ENCODE measurements at places on chromosomes 2 and 18.

- no peak for DNase-seq
These were observed 1081.5 kb upstream of the ZEB2 start for GRCh38 chr2:145601361-145601925.

- no peak for DNase-seq
These were observed 821.8 kb downstream of the MBD2 start for GRCh38 chr18:53402670-53403069.

GRCh38 chr18:48201337-48202005 lies 207.7 kb downstream of the ZBTB7C start:
- no peak for DNase-seq

DNA sequence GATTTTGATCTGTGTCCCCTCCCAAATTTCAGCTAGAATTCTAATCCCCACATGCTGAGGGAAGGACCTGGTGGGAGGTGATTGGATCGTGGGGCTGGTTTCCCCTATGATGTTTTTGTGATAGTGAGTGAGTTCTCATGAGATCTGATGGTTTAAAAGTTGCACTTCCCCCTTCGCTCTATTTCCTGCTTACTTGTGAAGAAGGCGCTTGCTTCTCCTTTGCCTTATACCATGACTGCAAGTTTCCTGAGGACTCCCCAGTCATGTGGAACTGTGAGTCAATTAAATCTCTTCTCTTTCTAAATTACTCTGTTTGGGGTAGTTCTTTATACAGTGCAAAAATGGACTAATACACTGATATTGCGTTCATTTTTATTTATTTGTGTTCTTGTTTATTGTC lies 636.8 kb upstream of the LINC00305 start:
- no peak for DNase-seq

DNA sequence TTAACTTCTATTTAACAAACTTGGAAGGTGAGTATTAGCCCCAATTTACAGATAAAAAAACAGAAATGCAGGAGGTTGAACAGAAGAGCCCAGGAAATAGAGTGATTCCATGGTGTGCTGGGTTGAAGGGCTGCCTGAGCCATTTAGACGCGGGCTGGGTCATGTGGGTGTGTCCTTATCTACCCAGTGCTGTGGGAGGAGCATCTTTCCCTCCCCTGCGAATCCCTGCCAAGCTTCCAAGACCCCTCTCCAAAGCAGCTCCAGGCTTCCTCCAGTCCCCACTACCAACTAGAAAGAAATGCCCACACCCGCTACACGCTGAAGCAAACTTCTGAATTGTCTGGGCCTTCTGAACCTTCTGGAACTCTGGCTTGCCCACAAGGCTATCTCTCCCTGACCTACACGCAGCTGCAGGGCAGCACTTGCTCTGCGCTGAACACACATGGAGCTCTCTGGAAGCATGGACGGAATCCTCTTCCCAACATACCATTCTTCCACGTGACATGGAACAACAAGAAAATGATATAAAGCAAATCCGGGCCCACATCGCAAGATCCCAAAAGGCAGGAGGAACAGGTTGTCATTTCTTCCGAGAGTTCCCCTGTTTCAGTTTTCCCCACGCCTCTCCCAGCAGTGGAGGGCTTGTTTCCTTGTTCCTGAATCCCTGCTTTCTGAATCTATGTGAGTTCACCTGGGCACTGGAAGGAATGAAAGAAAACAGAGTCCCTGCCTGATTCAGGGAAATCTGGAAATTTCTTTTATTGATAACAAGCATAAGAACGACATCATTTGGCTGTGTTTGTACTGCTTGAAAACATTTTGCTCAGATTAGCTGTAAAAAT lies 562.7 kb upstream of the ID2 start:
- DNase-seq, result no peak

- DNase-seq, result no peak
These were observed 4.4 kb upstream of the ANKRD23 start for GRCh38 chr2:96848264-96848663.

GRCh38 chr18:46283268-46283667 lies 179.1 kb downstream of the HAUS1 start:
- peak; percentile 60 for DNase-seq

- no peak for DNase-seq
These were observed 275.4 kb upstream of the HS6ST1 start for GRCh38 chr2:128593879-128594650.

GRCh38 chr2:186605041-186605440 lies 15.2 kb downstream of the ITGAV start:
- DNase-seq, result peak; percentile 24

DNA sequence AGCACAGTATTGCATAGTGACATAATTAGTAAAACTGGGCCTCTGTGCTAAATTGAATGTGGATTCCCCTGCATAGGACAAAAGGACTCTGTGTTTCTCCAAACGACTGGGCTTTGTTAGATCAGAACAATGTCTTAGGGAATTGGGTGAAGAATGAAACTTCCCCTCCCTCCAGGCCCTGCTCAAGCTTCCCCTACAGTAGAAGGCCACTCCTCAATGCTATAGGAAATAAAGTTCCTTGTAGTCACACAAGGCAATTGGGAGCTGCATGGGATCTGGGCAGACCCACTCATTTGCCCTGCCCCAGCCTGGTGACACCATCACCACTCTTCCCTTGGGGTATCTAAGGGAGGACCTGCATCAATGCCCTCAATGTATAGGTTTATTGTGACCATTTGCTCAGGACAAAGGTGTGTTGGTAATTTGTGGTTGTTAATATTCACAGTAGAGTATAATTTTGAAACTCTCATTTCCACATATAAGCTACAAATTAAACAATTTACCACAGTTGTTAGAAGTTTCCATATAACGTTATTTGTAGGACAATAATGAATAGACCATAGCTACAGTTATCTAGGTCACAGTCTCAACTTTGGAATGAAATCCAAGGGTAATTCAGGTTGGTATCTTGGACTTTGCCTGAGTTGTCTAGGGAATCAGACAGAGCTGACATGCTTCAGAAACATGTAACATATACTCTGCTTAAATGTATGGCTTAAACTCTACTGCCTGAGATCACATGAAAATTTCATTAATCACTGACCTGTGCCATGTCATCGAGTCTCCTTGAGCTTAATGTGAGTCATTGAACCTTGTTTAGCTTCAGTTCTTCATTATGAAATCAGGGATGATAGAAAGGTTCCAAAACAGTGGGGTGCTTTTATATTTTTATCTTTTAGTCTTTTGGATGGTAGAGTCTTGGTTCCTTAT lies 64.8 kb upstream of the DARS1 start:
- no peak for DNase-seq

GRCh38 chr2:138013639-138014038 lies 49.4 kb downstream of the HNMT start:
- DNase-seq, result no peak

GRCh38 chr18:50839996-50840395 lies 20.2 kb upstream of the MRO start:
- DNase-seq, result no peak

- no peak for DNase-seq
These were observed 139.0 kb upstream of the NXPH2 start for GRCh38 chr2:138919120-138919747.

- peak; percentile 37 for DNase-seq
These were observed 5.4 kb downstream of the ITGAV start for GRCh38 chr2:186595219-186595618.

GRCh38 chr2:102013206-102014040 lies 21.7 kb downstream of the IL1R2 start:
- DNase-seq, result no peak

- DNase-seq, result peak; percentile 95
These were observed 83.7 kb downstream of the SDC1 start for GRCh38 chr2:20141056-20141762.

GRCh38 chr18:9876867-9877654 lies 8.7 kb upstream of the TXNDC2 start:
- DNase-seq, result peak; percentile 89

DNA sequence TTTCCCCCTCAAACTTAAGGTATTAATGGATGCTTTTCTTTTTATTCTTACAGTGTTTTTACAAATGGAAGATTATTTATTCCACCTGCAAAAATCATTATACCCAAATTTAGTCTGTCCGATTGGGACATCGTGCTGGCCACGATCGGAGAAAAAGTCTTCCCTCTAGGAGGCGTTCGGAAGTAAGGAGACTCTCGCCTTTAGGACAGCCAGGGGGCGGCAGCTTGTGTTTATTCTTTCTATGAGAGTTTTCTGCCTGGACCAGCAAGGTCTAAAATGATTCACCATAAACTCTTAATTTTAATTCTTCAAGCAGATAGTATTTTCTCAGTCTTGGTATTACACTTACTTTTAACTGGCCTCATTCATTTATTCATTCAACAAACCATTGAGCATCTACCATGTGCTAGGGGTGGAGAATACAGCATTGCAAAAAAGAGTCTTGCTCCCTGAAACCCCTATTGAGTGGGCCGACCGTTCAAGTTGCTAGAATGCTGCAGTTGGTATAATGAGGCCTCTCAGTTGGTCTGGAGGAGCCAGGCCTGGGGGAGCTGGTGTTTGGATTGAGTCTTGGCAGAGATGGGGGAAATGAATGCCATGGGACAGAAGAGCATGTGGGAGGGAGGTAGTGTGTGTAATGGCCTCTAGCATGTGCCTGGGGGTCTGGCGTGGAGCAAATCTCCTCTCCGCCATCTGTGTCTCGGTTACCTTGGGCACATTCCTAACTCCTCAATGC lies 38.7 kb downstream of the DCDC2C start:
- DNase-seq, result no peak

DNA sequence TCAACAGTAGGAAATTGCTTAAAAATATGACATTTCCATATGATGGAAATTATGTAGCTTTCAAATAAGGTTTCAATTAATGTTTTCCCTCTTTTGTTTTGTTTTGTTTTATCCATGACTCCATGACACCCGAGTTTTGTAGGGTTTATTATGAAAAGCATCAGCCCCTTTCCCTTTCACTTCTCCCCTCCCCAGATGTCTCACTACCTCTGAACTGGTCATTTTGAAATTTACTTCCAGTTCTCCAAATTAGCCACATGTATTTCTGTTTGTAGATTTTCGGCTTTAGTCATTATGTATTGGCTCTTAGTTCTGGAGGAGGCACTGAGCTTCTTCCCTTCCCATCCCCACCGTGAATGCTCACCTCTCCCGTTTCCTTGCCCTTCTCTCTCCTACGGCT lies 18.6 kb upstream of the VPS4B start:
- no peak for DNase-seq

- DNase-seq, result peak; percentile 75
These were observed 85.3 kb downstream of the C2orf74 start for GRCh38 chr2:61247204-61247812.

DNA sequence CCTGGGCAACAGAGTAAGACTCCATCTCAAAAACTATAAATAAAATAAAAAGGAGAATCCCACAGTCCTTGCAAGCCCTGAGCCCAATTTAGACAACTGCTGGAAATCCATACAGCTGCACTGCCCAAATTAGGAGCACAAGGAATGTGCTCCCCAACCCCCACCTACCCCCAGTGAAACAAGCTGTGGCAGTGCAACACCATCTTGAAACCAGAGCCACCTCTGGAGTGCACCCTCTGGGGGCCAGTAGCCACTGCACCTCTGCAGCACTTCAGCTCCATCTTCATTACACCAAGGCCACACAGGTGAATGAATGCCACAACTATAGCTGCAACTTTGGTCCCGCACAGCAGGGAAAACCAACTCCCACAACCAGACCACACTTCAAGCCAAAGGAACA lies 37.3 kb downstream of the USP34 start:
- no peak for DNase-seq

GRCh38 chr2:85091838-85092237 lies 41.4 kb upstream of the TCF7L1 start:
- DNase-seq, result no peak

GRCh38 chr2:905833-906140 lies 44.9 kb upstream of the SNTG2 start:
- DNase-seq, result no peak

GRCh38 chr2:129775952-129776653 lies 203.4 kb upstream of the RAB6C start:
- no peak for DNase-seq

DNA sequence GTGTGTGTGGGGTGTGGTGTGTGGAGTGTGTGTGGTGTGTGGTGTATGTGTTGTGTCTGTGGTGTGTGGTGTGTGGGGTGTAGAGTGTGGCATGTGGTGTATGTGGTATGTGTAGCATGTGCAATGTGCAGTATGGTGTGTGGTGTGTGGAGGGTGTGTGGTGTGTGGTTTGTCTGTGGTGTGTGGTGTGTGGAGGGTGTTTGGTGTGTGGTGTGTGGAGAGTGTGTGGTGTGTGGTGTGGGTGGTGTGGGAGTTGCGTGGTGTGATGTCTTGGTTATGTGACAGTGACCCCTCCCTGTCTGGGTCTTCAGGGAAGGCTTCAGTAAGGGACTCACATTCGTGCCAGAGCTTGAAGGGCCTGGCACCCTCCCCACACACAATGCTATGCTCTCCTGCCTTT lies 718.2 kb upstream of the SOX11 start:
- no peak for DNase-seq

DNA sequence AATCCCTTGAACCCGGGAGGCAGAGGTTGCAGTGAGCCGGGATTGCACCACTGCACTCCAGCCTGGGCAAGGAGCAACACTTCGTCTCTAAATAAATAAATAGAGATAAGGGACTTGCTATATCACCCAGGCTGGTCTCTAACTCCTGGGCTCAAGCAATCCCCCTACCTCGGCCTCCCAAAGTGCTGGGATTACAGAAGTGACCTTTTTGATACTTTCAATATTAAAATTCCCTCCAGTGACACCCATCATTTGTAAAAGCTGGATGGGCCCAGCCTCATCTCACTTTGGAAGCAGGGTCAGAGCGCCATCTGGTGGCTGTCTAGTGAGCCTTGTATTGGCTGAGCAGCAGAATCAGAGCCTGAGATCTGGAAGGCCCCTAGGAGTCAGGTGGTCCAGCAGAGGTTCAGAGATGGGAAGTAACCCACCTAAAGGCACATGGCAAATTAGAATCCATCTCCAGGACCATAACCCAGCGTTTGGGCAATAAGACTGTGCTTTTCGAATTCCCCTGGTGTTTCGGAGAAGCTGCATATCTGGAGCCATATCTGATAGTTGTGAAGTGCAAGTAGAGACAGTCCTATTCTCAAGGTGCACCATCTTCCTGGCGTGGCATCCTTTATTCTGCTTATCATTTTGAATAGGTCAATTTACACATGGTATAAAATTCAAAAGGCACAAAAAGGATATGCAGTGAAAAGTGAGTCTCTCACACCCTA lies 18.3 kb upstream of the SLC35F6 start:
- peak; percentile 74 for DNase-seq

- no peak for DNase-seq
These were observed 29.2 kb upstream of the HPCAL1 start for GRCh38 chr2:10273215-10274175.

DNA sequence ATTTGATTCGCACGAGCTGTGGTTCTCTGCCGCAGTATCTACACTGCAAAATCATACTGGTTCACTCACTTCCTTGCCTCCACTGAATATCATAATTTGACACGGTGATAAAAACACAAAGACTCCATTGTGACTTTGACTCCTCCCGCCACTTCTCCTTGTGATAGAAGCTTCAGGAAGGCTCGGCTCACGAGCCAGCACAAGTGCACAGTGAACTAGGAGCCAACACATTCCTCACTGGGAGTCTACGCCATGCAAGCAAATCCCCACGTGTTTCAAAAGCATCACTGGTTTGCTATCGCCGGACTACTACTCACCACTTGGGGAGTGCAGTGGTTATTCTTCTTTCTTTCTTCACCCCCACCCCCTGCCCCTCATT lies 293.3 kb upstream of the PARD3B start:
- DNase-seq, result no peak

GRCh38 chr2:126828051-126828450 lies 70.6 kb upstream of the TEX51 start:
- DNase-seq, result no peak

- DNase-seq, result no peak
These were observed 42.6 kb upstream of the HNRNPA3 start for GRCh38 chr2:177169810-177170514.

GRCh38 chr2:65137197-65137775 lies 7.4 kb upstream of the RAB1A start:
- no peak for DNase-seq

- no peak for DNase-seq
These were observed 35.6 kb downstream of the AP1S3 start for GRCh38 chr2:223801736-223802135.
